ENCODE measurements at places on chromosomes 7 and 10.

DNA sequence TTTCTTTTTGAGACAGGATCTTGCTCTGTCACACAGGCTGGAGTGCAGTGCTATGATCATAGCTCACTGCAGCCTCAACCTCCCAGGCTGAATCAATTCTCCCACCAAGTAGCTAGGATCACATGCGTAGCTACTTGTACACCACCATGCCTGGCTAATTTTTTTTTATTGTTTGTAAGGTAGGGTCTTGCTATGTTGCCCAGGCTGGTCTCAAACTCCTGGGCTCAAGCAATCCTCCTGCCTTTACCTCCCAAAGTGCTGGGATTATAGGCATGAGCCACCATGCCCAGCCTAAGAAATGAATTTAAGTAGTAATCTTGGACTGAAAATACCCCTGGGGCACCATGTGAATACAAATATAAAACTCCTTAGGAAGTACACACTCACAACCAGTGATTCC lies 5.8 kb downstream of the NUDT13 start:
- H3K4me3 ChIP-seq: no peak overlapping the region
- H3K36me3 ChIP-seq: peaks cover 7% of the 10 kb centered on the region
- DNase-seq: no peak
- peaks cover 6% of the 10 kb centered on the region for H3K4me1 ChIP-seq
- no peaks in the 10 kb centered on the region for H3K27me3 ChIP-seq

DNA sequence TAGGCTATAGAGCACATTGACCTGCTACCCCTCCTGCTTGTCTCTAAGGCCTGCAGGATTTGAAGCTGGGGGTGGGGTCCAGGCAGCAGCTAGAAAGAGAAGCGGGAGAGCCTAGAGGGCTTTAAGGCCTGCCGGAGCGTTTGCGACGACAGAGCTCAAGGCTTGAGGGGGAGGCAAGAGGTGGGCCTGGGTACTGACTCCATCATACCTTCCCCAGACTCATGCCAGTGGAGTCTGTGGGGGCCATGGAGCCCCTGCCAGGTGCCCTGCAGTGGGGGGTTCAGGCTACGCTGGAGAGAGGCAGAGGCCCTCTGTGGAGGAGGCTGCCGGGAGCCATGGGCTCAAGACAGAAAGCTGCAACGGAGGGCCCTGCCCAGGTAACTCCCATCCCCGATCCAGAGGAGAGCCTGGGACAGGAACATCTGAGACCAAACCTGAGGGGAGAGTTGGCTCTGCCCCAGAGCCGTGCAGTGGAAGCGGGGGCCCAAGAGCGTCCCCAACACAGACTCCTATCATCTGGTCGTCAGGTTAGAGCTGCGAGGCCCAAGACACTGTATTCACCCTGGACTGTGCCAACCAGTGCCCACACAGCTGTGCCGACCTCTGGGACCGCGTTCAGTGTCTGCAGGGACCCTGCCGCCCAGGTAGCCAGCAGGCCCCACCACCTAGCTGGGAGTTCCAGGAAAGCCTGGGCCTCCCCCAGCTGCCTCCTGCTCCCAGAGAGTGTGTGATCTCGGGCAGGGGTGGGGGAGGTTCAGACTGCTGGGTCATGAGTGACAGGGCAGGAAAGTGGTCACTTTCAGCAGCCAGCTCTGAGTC lies 13.2 kb upstream of the ZNF862 start:
- H3K4me1 ChIP-seq: no peaks in the 10 kb centered on the region
- no peak overlapping the region for H3K4me3 ChIP-seq
- H3K27me3 ChIP-seq: peaks cover 15% of the 10 kb centered on the region
- no peak overlapping the region for H3K27ac ChIP-seq

- peak; percentile 76 for DNase-seq
- H3K4me1 ChIP-seq: peaks cover 79% of the 10 kb centered on the region
- peaks cover 66% of the 10 kb centered on the region for H3K36me3 ChIP-seq
These were observed 8.3 kb upstream of the ZC3HAV1L start for GRCh38 chr7:139043823-139044812.

DNA sequence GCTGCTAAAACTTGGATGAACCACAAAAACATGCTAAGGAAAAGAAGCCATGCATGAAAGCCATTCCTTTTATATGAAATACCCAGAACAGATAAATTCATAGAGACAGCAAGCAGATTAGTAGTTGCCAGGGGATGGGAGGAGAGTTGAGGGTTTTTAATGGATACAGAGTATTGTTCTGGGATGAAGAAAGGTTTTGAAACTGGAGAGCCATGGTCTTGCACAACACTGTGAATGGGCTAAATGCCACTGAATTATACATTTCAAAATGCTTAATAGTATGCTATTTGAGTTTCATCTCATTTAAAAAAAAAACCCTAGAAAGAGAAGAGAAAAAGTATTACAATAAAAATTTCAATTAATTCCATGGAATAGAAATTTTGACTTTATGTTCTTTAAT lies 154.3 kb downstream of the GNAT3 start:
- H3K27me3 ChIP-seq: no peaks in the 10 kb centered on the region
- H3K27ac ChIP-seq: no peak overlapping the region
- no peaks in the 10 kb centered on the region for H3K4me1 ChIP-seq
- no peak overlapping the region for H3K4me3 ChIP-seq

DNA sequence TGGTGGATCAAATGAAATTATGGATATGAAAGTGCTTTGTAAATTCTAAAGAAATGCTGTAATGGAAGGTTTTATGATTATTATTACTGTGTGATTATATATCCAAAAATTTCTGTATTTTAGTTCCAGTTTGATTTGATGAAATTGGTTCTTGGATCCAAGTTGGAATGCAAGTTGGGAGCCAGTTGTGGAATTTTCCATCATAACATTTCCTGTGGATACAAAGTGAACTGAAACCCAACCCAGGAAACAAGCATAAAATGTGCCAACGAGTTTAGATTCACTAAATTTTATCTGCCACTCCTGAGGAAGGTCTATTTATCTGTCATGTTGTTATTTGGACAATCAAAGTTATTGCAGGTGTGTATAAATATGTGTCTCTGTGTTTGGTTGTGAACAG lies 131.4 kb upstream of the MDFIC start:
- no peak overlapping the region for H3K27ac ChIP-seq
- H3K4me1 ChIP-seq: peaks cover 3% of the 10 kb centered on the region
- H3K36me3 ChIP-seq: no peaks in the 10 kb centered on the region
- no peak for DNase-seq
- no peak overlapping the region for H3K4me3 ChIP-seq
